Stimulated activated CD8-positive, alpha-beta memory T cell treated with anti-CD3 and anti-CD28 coated beads, Interleukin-7, amount 100 ng/mL, for 1 hour (primary cell): ENCODE measurements at places on chromosomes 3 and 15.

DNA sequence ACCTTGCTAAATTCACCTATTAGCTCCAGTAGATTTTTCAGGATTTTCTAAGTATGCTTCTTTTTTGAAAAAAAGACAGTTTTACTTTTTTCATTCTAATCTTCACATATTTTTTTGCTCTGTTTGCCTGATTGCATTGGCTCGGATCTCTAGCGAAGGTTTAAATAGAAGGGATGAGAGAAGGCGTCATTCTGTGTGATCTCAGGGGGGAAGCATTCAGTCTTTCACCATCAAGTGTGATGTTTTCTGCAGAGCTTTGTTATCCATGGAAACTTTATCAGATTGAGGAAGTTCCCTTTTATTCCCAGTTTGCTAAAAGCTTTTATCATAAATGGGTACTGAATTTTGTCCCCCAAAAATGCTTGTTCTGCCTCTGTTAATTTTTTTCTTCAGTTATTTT is 120.3 kb downstream of the LRRK1 start:
- no peak for DNase-seq

GRCh38 chr3:169305460-169305859 is 358.1 kb downstream of the MECOM start:
- no peak for DNase-seq

GRCh38 chr15:85865070-85865684 is 70.5 kb upstream of the KLHL25 start:
- no peak for DNase-seq

DNA sequence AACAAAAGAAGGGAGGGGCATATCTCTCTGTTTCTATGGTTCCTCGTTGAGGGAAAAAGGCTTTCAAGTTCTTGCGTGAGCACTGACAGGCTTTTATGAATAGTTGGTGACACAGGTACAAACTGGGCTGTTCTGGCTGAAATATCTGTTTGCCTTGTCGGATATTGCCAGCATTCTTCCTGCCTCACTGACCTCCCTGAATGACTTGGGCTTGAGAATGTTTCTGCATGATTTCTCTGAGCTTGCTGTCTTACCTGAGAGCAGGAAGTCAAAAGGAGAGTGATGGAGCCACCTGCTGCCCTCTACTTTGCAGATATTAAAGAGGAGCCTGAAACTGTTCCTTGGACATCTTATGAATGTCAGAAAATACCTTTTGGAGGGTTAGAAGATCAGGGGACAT is 4.8 kb downstream of the GCNT3 start:
- no peak for DNase-seq

DNA sequence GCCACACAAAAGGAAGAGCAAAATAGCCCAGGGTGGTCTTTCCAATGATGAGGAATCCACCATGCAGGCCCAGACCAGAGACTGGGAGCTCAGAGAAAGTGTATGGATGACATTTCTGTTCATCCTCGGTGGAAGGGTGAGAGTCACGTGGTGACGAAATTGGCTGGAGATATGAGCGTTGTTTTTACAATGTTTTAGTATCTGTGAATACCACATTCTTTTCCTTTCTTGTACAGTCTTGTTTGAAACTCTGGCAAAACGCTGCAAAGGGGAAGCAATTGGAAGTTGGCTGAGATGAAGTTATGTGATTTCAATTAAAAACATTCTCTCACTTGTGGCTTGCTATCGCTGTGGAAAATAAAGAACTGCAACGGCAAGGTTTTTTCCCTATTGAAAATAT is 137.5 kb downstream of the MAGI1 start:
- DNase-seq, result no peak

- DNase-seq, result no peak
Observed at GRCh38 chr3:129123314-129124060, 1.9 kb upstream of the RAB43 start.
